Inflammatory macrophage (primary cell): ENCODE measurements at places on chromosomes 5 and 9.
A peak's percentile ranks its signal among the peaks of the same experiment; 100 is the strongest.

DNA sequence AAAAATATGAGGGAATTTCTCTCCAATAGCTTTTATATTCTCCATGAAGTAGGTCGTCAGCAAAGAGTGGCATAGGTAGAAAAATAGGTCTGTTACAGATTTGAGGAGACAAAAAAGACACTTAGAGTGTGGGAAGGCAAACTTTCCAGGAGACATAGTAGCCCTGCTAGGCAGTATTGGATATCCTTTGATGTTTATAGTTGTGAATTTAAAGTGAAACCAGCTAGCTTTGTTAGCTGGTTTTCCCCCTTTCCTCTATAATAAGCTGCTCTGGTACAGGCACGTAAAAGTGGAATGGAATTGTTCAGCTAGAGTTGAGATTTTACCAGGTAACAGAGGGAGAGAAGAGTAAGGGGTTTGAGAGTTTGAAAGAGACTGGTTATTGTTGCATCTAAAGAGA is 17.1 kb upstream of the APC start:
- no peak for DNase-seq

DNA sequence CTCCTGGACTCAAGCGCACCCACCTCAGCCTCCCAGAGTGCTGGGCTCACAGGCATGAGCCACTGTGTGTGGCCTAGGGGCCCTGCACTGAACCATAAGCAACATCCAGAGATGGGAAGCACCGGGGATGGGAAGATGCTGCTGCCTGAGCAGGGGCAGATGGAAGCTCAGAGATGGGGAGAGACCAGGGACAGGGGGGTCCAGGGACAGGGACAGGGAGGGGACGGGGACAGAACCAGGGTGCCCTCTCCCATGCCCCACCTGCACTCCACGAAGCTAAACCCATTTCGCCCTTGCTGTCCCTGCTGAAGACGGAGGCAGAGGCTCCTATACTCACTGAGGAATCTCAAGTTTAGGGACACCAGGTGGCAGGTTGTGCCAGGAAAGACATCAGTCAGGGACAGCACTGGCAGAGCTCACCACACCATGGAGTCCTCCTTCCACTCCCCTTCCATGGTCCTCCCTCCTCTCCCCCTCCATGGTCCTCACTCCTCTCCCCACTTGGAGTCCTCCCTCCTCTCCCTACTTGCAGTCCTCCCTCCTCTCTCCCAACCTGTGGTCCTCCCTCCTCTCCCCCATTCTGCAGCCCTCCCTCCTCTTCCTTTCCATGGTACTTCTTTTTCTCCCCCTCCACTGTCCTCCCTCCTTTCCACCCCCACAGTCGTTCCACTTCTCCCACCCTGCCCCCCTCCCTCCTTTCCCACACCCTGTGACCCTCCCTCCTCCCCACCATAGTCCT is 45.5 kb upstream of the LRRC14B start:
- no peak for DNase-seq

- DNase-seq = no peak
Measured at GRCh38 chr5:76964060-76964459, 11.2 kb downstream of the CRHBP start.

DNA sequence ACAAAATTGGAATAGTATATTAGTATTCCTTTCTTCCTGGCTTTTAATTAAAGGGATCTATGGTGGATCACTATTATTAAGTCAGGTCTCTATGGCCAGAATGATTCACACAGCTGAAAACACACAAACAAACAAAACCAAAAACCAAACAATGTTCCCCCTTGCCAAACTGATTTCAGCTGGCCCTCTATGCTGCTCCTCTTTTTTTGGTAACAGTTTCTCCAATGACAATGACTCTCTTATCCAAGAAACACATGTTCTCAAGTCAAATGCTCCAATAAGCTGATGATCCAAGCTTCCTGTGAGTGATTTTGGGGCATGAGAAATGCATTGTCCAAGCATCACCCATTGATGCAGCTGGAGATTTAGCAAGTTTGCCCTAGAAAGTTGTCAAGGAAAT is 193.4 kb upstream of the TUT7 start:
- no peak for DNase-seq

DNA sequence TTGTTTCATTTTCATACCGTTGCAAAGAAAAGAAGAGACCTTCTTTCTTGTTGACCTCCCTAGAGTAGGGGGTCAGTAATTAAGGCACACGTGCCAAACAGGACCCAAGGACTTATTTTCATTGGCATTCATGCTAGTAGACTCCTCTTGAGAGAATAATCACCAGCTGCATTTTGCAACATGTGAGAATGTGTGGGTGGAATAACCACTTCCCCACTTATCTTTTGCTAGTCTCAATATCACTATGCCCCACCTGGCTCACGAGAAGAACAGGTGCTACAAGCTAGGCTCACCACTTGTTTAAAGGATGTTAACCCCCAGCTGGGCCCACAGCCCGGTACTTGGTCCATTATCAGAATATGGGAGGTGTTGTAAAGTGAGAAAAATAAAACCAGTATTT is 460.7 kb upstream of the MEF2C start:
- peak; percentile 61 for DNase-seq

GRCh38 chr5:149966946-149967345 is 6.4 kb downstream of the SLC26A2 start:
- no peak for DNase-seq

GRCh38 chr5:60972231-60972630 is 27.2 kb downstream of the NDUFAF2 start:
- peak; percentile 6 for DNase-seq

DNA sequence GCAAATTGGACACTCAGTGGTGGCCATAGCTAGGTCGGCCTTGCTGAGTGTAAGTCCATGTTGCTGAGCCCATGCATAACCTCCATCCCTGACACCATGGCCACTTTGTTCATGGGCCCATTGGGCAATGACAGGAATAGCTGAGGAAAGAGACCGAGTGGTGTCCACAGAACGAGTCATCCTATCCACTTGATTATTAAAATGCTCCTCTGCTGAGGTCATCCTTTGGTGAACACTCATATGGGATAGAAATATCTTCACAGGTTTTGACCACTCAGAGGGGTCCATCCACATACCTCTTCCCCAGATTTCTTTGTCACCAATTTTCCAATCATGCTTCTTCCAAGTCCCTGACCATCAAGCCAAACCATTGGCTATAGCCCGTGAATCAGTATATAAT is 63.6 kb downstream of the PPIC start:
- no peak for DNase-seq

GRCh38 chr5:115767424-115767823 is 49.0 kb downstream of the CDO1 start:
- no peak for DNase-seq

DNA sequence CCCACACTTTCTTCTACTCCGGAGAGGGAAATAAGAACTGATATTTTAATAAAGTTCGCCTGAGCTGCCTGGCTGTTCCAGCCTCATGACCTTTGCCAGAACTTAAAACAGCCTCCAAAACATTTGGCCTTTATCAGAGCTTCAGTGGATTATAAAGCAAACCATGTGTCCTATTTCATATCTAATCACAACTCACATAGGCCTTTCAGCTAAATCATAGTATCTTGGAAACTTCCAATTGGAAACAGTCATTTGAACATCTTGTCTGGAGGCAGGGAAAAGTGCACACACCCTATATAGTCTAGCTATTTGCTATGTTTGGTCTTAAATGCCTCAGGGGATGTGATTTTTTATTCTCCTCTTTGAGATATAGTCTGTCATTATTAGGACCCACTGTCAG is 46.0 kb upstream of the FREM1 start:
- DNase-seq = no peak

DNA sequence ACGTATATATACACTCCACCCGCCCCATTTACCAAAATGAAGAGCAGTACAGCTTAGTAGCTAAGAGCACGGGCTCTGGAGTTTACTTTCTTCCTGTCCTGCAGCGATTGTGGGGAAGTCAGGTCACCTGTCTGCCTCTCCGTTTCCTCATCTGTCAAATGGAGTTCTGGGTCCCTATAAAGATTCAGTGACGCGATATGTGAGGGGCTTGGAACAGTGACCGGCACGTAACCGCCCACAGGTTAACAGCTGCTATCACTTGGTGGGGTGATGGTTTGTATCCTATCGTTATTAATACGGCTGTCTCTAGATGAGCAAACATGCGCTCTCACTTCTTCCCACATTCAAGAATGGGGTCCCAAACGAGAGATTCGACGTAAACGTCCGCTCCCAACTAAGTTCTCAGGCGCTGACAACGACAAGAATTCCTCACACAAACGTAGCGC is 426 bp downstream of the FAM114A2 start:
- DNase-seq = peak; percentile 50

DNA sequence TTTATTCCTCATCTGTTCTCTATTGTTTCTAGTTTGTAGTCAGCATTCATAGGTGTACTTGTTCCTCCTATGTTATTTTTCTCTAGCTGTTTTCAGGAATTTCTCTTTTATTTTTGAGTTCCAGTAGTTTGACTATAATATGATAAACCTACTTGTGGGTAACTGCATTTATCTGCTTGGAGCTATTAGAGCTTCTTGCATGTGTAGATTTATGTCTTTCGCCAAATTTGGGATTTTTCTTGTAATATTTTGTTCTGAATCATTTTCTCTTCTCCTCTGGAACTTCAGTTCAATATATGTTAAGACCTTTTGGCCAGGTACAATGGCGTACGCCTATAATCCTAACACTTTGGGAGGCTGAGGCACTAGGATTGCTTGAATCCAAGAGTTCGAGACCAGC is 37.4 kb downstream of the JMY start:
- DNase-seq = no peak

- DNase-seq = peak; percentile 83
Measured at GRCh38 chr9:83538172-83538889, at the start of gene FRMD3. Gene FRMD3, minus strand, starts transcription at chr9:83538401. Its CDS starts 170 bp downstream, at chr9:83538231.

DNA sequence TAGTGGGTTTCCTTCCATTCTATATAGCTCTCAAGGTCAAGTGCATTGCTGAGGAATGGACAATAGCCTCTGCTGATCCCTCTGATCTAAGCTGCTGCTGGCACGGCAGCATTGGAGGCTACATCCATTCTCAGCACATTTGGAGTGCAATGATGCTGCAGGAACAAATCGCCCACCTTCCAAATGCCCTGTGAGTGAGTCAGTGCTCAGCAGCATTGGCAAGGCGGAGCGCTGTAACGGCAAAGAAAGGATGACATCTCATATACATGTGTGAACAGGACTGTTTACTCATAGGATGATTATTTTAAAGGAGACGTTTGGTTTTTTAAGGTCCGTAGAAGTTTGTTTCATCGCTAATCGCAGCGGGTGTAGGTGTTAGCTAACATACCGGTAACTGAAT is 408.7 kb downstream of the ARHGEF28 start:
- DNase-seq = no peak

GRCh38 chr9:6902423-6902822 is 144.7 kb downstream of the KDM4C start:
- no peak for DNase-seq

- DNase-seq = no peak
Measured at GRCh38 chr9:6619909-6620308, 25.6 kb downstream of the GLDC start.

DNA sequence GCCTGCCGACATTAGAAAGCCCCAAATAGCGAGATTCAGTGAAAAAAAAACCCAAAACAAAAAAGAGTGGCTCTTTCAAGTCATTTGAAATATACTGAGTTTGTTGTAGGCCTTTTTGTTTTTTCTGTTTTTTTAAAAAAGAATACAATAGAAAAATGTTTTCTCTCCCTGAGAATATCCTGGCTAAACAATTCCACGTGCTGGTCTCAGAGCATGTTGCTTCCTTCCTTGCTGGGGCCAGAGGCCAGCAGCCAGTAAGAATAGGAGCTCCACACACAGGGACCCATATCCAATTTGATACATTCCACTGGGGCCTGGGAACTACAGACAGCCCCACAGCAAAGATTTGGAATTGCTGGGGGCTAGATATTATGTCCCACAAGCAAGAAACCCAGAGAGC is 191.4 kb downstream of the HSPA4 start:
- DNase-seq = no peak

- peak; percentile 16 for DNase-seq
Measured at GRCh38 chr9:3475300-3476020, 50.3 kb downstream of the RFX3 start.

DNA sequence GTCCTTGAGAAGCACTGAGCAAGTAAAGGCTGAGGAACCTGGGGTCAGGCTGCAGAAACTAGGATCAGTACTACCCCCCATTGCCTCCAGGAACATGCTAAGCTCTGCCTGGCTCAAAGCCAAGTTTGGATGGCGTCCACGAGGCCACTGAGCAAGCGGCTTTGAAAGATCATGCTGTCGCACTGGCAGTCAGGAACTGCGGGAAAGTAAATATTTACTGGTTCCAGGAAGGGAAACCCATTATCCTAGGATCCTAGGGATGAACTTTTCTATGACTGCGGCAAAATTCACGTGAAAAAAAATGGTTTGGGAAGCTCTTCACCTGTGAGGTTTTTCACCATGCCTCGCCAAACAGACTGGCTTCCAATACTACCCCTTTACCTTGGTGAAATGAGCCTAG is 75.3 kb upstream of the PJA2 start:
- no peak for DNase-seq

DNA sequence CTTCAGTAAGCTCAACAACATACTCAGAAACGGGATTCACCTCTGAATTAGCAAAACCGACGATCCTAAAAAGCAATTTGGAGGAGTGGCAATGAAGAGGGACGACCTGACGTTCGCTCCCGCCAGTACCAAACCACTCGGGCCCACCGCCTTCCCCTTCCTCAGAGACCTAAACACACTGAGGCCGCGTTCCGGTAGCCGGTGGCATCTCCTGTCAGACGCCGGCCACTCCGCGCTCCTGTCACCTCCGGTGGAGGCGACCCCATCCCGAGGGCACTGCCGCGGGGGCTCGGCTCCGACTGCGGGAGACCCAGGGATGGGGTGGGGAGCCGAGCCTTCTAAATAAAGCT is 617 bp downstream of the PPP6C start:
- no peak for DNase-seq

- DNase-seq = peak; percentile 60
Measured at GRCh38 chr9:116661037-116661954, 25.8 kb upstream of the TRIM32 start.
